ENCODE measurements at places on chromosomes 3 and 15. TPM values are rescaled to one million over a fixed set of nuclear protein-coding genes. Genes with fewer than 3 reads are reported as not detected.

DNA sequence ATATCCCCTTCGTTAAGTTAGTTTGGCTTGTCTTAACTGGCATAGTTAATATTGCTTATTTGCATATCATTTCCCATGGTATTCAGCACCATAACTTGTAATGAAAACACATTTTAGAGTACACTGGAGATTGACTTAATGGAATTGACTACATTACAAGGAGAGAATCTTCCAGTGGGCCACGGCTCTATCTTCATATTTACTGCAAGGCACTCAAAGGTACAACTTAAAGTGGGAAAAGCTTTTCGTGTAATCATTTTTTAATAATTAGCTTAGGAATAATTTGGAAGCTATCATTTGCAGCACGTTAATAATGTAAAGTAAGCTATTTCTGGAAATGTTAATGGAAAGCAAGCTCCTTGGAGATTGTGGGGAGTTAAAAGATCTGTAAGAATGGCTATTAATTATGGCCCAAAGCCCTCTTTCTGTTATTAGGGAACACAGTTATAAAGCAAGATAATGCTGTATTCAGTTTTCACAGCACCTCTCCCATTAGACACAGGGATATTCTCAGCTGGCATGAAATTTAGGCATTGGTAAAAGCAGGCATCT, 551.5 kb upstream of the RGMA start:
- no peak for DNase-seq

DNA sequence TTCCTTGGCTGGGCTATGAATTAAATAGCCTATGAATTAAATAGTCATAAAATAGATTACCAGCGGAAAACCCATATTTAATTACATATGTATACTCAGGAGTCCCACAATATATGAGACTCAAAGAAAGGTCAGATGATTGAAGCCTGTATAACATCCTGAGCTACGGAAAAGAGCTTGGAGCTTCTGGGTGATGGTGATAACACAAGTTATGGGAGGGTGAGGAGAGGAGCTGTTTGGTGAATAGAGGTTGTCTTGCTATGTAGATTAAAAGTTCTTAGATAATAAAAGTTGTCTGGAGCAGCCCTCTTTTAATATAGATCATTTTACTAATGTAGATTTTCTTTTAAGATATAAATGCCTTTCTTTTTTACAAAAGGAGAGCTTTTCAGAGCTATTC, 1.8 kb downstream of the PML start:
- no peak for DNase-seq

GRCh38 chr15:57923306-57923705, 142.2 kb downstream of the ALDH1A2 start:
- no peak for DNase-seq

GRK7 gene
- not detected for polyA plus RNA-seq

TM4SF18 gene
- polyA plus RNA-seq = not detected

- DNase-seq = no peak
These were observed 179.1 kb downstream of the NTRK3 start for GRCh38 chr15:88077296-88078020.

DNA sequence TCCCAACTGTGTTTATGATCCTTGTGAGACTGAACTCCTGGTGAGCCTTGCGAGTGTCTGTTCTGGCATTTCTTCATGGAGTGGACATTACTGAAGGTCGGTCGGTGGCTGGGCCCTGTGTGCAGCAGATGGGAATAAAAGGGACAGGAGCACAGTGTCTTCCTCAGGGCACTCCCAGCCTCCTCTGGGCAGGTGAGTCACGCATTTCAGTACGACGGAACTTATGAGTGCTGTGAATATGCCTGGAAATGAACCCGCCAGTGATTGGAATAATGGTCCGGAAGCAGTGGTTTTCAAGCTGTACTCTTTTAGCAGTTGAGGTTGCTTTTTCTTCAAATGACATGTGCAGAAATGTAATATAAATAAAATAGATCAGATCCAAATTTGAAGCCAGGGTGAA, 55.1 kb downstream of the LARS2 start:
- no peak for DNase-seq

CERS3 gene
- not detected for polyA plus RNA-seq

GRCh38 chr15:68650901-68651709, 72.3 kb downstream of the CORO2B start:
- no peak for DNase-seq

DNA sequence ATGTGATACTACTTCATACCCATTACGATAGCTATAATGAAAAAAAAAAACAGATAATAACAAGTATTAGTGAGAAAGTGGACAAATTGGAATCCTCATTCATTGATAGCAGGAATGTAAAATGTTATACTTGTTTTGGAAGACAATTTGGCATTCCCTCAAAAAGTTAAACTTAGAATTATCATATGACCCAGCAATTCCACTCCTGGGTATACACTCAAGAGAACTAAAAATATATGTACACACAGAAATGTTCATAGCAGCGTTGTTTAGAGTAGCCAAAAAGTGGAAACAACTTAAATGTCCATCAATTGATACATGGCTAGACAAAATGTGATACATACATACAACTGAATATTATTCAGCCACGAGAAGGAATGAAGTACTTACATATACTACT, 69.9 kb downstream of the PRICKLE2 start:
- DNase-seq = no peak

ACAN gene
- 0.20 TPM for polyA plus RNA-seq

DNA sequence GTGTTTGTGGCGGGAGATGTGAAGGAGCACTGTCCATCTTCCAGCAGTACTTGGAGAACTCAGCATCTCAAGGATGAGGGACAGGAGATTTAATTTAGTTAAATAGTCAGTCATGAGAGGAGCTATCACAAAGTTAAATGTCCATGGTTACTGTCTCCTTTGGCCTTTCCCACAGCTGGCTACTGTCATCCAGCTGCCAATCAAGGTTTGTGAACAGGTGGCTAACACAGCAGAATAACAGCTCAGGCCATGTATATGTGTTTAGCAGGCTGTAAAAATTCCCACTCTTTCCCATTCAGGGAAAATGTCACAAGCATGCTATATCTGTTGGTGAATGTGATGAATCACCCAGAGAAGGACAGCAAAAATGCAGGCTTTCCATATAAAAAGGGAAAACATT, 120.5 kb downstream of the TMEM108 start:
- DNase-seq = no peak

CAMK1 gene
- polyA plus RNA-seq = 28.7 TPM

CELSR3 gene
- 0.55 TPM for polyA plus RNA-seq
